HFFc6 (cell line): ENCODE measurements at places on chromosomes 4 and X. TPM values are rescaled to one million over a fixed set of nuclear protein-coding genes. Genes with fewer than 3 reads are reported as not detected.

DNA sequence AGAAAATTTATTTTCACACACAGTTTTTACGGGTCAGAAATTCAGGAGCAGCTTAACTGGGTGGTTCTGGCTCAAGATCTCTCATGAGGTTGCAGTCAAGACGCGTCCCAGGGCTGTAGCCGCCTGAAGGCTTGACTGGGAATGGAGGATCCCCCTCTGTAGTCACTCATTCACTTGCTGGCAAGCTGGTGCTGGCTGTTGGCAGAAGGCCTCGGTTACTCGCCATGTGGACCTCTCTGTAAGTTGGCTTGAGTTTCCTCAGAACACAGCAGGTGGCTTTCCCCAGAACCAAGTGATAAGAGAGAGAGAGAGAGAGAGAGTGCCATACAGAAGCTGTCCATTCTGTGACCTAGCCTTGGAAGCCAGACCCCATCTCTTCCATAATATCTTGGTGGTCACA, 132.8 kb downstream of the DCLK2 start:
- DNase-seq = no peak

The MGARP gene
- 11.6 to 41.5 TPM (median 21.7 TPM) in 3 replicates for total RNA-seq

DNA sequence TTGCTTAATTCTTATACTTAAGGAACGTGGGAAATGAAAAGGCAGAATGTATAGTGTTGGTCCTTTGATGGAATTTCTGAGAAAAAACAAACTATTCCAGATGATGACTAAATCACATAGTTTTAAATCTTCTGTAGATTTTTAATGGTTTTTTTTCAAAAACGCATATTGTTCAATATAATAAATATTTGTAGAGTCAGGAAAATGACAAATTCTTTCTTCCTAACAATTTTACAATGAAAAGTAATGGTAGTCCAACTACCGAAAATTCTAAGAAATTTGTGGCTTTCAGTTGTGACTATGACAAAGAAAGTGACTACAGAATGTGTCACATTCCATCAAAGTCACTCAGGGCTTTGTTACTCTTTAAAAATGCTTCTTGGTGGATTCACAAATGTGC, 164.8 kb upstream of the PITX2 start:
- peak; percentile 25 for DNase-seq

The GABRE gene
- 0.21 to 2.0 TPM (median 1.7 TPM) in 3 replicates for total RNA-seq

The CYBB gene
- not detected in 3 replicates for total RNA-seq

DNA sequence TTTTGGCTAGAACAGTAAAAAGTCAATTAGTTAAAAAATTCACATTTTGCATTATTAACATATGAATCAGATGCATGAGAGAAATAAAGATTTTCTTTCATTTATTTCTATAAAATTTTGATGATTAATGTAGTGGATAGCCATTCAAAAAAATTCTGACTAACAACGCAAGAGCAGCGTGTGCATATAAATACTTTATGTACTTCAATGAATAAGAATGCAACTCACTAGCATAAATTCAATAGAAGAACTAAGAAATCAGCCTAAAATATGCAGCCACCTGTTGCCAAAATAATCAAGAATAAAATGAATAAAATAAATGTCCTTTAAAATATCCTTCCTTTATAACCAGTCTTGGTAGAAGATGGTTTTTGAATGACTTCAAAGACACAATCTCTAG, 471.9 kb downstream of the PDGFC start:
- DNase-seq = no peak
